ENCODE measurements at places on chromosomes 1 and 21.
A peak's percentile ranks its signal among the peaks of the same experiment; 100 is the strongest.

GRCh38 chr1:119651641-119652040 lies 3.6 kb upstream of the ZNF697 start:
- no peak for DNase-seq

DNA sequence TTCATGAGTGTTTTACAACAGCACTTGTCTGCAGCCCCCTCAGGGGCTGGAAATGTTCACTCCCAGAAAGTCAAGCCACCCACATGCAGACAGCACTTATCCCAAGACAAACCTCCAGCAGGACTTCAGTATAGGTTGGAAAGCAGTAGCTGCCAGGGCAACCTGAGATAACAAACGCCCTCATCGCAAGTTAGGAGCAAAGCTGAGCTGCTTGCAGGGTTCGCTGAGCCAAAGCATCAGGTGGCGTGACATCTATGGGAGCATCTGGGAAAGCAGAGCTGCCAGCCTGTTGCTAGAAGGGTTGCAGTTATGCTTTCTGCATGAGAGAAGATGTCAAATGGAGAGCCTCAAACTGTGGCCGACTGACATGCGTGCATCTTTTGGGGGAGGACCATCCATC lies 4.2 kb upstream of the STXBP3 start:
- no peak for DNase-seq

DNA sequence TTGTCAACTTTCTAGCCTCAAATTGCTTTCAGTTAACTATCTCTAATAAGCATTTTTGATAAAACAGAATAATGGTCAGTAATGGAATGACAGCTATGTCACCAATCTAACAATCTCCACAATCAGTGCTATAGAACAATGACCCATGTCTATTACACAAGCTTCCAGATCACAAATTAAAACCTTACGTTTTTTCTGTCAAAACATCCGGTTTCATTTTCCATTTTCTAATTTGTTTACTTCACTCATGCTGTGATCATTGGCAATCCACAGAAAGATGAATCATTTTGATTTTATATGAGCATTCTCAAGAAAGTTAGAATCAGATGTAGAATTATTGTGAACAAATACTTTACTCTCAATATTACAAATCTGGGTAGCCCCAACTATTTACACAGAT lies 80.3 kb downstream of the KCNT2 start:
- DNase-seq, result no peak

DNA sequence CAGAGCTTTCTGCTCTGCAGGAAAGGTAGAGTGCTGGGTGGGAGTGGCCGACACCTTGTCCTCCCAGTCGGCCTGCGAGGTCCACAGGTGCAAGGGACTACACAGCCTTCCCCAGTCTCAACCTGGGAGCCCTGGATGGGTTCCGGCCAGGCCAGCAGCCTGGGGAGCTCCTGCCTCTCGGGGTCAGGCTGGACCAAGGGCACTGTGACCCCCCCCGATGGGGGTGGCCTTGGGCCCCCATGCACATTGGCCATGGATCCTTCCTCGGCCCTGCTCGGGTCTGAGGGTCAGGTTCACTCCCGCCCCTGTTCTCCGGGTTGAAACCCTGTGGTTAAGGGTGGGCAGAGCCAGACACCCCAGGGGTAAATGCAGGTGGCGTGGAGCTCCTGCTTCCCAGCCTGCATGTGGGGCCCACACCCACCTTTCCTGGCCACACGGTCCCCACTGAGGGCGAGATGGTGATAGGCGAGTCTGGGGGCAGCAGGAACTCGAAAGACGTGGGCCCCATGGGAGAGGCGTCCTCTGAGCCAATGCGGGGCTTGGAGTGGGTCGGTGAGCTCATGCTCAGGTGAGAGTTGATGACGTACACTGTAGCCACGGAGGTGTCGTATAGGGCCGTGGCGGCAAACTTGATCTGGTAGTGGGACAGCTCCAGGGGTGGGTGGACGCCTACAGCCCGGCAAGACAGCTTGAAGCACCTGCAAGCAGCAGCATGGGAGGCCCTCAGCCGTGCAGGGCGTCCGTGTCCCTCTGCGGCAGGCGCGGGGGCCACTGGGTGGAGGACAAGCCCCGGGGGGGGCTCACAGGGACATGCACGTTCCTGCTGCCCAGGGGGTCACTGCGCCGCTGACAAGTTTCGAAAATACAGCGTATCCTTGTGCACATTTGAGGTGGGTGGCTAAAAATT lies 10.8 kb upstream of the TMEM52 start:
- no peak for DNase-seq

DNA sequence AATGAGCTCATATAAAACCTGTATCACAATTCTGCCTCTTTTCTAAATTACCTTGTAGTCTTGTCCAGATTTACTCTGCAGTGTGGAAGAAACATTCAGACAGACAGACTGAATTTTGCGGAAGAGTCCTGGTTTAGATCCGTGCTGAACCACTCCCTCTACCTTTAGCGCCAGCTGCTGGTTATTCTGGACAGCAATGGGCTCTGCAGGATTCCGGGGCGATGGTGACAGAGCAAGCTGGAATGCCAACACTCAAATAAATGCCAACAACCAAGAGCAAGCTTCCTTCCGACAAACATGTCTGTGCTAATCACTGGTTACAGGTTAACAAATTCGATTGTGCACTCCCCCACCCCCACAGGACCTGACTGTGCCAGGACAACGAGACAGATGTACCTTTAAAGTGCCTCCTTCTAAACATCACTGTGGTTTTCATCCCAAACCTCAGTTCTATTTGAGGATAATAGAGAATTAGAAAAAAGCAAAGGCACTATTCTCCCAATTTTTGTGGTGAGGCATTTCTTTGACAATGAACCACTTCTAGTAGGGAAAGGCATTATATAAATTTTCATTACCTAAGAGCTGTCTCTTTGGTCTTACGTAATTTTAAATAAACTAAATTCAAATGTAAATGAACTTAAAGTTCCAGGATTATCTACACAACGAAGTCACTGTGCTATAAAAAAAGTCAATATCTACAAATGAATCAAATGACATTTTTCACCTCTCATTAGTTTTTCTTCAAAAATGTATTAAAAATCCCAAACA lies 90.4 kb downstream of the INTS7 start:
- DNase-seq, result no peak

- DNase-seq, result no peak
Measured at GRCh38 chr21:42145569-42146272, 73.2 kb upstream of the ABCG1 start.

DNA sequence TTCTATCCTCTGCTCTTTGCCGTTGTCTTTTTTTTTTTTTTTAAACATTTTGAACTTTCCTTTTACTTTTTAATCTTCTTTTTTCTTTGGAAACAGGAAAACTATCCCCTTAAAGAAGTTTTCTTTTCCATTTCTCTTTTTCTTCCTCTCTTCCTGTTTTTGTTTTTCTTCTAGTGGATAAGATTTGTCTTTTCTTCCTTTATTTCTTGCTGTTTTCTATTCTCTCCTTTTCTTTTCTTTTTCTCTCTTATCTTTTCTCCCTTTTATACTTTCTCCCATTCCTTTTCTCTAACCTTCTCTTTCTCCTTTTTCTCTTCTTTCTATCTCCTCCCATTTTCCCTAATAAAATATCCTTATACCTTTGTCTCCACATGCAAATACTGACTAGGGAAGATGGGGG lies 46.2 kb downstream of the PEX14 start:
- DNase-seq, result no peak

- no peak for DNase-seq
Measured at GRCh38 chr1:207259391-207259790, 62.1 kb upstream of the CD55 start.

DNA sequence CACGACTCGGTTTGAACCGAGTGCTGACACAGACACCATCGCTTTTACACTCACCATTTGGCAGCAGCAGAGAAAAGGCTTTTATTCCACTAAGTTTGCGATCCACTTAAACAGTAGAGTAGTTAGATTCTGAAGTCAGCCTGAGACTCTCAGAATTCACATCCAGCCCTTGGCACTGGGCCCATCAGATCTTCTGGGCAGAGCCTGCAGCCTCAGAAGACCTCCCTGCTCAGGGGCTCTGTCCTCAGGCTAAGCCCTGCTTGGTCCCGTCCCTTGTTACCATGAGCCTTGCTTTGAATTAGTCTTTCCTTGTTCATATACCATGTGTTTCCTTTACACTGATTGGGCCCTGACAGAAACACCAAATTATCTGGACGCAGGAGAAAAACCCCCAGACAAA lies 41.4 kb upstream of the AJAP1 start:
- no peak for DNase-seq

DNA sequence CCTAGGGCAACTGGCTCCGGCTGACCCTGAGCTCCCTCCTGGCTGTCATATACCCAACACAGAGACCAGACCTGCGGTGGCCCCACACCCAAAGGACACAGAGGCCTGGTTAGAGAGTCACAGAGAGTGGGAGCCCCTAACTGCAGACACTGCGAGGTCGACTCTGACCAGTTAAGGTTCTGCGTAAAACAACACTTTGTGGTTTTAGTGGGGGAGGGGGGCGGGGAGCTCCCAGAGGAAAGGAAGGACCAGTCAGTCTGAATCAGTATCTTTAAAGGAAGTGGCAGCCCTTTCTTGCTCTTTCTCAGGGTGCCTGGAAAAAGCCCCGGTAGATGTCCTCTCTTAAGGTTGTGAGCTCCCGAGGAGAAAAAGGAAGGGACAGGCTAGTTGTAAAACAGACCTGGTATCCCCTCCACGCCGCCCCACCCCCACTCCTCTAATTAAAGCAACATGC lies 2.4 kb downstream of the SSBP3 start:
- no peak for DNase-seq

DNA sequence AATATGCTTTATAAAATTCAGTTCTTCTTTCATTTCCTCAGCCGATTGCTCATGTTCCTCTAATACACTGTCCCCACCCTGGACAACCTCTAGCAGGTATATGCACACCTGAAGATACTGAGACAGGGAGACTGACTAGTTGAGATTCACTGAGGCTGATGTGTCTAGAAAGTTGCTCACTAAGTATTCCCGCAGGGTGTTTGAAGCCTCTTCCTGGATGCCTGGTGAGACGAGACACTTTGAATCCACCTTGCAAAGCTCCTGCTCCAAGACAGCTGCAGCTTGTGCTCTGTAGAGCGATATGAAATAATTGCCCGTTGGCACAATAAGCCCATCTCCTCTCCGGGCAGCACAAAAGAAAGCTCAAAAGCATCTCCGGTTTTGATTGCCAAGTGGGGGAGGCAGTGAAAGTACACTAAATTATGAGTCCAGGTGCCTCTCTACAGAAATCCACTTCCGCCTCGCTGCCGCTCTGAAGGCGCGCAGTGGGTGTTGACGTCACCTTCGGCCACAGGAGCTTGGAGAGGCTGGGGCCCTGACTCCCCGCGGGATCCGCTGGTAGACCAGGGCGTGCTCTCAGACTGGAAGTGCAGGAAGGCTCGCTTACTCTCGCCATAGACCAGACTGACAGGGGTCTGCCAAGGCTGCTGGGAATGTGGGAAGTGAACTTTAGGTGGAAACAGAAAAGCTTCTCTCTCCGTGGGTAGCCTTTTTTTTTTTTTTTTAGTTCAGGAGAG lies 46.3 kb downstream of the GPA33 start:
- DNase-seq, result peak; percentile 76

- DNase-seq, result no peak
Measured at GRCh38 chr1:114896795-114897194, 42.1 kb downstream of the SYCP1 start.

- DNase-seq, result no peak
Measured at GRCh38 chr1:108100148-108100547, 100.0 kb downstream of the SLC25A24 start.

- no peak for DNase-seq
Measured at GRCh38 chr1:166080967-166081870, 85.6 kb downstream of the FAM78B start.

GRCh38 chr1:55050283-55050682 lies 10.9 kb downstream of the PCSK9 start:
- DNase-seq, result no peak

DNA sequence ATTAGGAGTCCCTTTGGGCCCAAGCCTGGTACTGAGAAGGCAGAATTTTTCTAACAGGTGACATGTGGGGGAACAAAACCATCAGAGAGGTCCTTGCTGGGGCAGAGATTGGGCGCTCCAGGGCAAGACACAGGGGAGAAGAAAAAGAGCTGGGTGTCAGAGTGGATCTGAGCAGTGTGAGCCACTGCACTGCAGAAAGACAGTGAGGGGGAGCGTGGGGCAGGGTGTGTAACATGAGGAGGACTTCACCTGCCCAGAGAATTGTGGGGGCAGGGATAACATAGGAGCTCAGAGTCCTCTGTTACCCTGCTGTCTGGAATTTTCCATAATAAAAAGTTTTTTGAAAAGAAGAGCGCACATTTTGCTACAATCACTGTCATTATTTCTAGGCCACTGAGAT lies 25.5 kb upstream of the CSF3R start:
- DNase-seq, result no peak

GRCh38 chr1:108016451-108016920 lies 51.5 kb upstream of the VAV3 start:
- DNase-seq, result peak; percentile 35

DNA sequence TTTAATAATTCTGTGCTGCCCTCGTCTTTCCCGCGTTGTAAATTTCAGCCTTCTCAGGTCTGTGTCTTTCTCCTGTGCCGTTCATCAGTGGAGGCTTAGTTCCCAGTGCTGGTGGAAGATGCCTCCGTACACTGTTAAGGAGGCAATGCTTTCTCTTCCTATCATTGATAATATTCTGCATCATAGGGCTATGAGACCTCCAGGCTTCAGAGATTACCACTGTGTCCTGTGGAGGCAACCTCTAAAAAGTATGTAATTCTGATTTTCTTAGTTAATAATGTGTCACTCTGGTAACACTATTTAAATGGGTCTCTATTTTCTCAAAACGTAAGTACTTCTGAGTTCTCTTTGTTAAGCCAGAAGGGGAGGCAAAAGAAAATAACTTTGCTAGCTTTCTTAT lies 538.3 kb downstream of the SMYD3 start:
- DNase-seq, result no peak

DNA sequence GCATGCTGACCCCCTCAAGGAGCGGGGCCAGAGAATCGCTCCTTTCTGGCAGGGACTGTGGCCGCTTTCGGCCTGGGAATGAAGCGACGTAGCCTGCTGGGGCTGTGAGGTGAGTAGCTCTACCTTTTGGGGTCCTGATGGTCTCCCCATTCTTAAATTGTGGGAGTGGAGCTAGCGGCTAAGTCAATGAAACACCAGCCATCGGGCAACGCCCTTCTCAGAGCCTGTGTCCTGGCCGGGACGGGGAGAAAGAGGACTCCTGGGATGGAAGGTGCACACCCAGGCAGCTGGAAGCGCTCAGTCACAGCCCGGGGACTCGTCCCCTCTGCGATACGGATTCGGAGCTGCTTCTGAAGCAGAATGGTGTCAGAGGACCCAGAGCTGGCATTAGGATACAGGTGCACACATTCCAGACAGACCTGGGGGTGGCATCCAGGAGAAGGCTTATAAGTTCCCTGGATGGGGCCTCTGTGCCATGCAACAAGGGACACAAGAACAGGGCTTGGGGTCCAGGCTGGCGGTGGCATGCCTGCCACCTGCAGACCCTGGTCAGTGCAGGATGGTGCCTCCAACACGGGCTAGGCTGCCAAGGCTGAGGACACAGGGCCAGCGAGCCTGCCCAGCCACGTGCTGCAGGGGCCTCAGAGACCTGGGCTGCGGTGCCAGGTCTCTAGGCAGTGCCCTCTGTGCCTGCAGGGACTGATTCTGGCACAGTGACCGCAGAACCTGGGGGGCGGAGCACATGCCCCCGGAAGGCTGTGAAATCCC lies 945 bp upstream of the WNT9A start:
- no peak for DNase-seq

GRCh38 chr1:869499-870244 lies 54.1 kb upstream of the SAMD11 start:
- DNase-seq, result peak; percentile 80

Data from GM06990 (cell line).